ENCODE measurements at places on chromosomes 2 and 18. TPM values are rescaled to one million over a fixed set of nuclear protein-coding genes. Genes with fewer than 3 reads are reported as not detected.

The LHCGR gene
- 0.74 TPM for polyA plus RNA-seq

The UGT1A3 gene
- not detected for polyA plus RNA-seq

The GTF2A1L gene
- polyA plus RNA-seq = not detected

The PRSS56 gene
- polyA plus RNA-seq = 0.27 TPM

Measured in left renal cortex interstitium (tissue), 4 donors.